ENCODE measurements at places on chromosomes 4 and X.
A peak's percentile ranks its signal among the peaks of the same experiment; 100 is the strongest.

GRCh38 chr4:5678977-5679376, 29.4 kb downstream of the EVC2 start:
- no peak for DNase-seq

DNA sequence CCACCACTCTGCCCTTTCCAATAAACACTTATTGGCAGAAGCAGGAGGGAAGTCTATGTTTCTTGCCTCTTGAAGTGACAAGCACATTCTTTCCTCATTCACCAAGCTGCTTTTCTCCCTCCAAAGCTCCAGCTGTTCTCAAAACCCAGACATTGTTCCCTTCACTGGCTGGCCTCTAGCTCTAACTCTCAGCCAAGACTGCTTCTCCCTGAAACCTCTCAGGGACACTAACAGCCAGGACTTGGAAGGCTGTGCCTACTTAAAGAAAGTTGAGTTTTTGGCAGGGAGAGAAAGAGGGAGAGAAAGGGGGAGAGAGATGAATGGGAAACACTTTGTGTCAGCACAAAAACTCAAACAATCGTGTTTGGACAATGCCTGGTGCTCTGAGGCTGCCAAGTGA, 99.5 kb downstream of the COX18 start:
- no peak for DNase-seq

- no peak for DNase-seq
Measured at GRCh38 chr4:14607578-14607977, 394.7 kb upstream of the CPEB2 start.

- DNase-seq: no peak
Measured at GRCh38 chrX:71911731-71912050, 1.0 kb downstream of the NHSL2 start.

DNA sequence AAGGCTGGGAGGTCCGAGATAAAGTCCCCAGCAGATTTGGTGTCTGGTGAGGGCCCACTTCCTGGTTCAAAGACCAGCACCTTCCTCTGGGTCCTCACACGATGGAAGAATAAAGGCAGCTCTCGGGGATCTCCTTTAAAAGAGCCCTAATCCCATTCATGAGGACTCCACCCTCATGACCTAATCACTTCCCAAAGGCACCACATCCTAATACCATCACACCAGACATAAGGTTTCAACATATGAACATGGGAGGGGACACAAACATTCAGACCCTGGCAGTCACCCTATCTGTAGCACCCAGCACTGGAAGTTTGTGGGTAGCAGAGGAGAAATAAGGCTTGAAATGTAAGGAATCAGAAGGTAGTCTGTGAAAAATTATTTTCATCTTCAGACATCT, 112.9 kb upstream of the NOCT start:
- no peak for DNase-seq

GRCh38 chrX:48696301-48696908, at the start of gene SUV39H1:
Gene SUV39H1 (plus strand): TSS chrX:48696734. CDS start chrX:48696785, 51 bp downstream.
- DNase-seq: peak; percentile 71

- DNase-seq: no peak
Measured at GRCh38 chrX:136742721-136743379, 37.9 kb downstream of the ARHGEF6 start.

DNA sequence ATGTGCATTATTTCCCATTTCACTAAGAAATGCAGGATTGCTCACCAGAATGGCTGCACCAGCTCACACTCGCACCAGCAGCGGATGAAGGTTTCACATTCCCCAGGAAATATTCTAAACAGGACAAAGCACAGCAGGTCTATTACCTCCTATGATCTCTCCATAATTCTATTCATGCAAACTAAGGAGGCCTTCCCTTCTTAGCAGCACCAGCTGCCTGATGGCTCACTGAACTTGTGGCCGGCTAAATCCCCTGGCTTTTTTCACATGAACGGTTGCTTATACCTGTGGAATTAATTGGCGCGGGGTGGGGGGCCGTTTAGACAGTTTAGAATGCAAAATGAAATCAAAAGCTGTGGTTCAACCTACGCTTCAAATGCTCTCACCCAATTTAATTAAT, 73.5 kb upstream of the SRD5A3 start:
- no peak for DNase-seq

- no peak for DNase-seq
Measured at GRCh38 chr4:56803471-56803870, 18.0 kb downstream of the SPINK2 start.

GRCh38 chr4:129804461-129804981, 708.6 kb downstream of the C4orf33 start:
- no peak for DNase-seq

DNA sequence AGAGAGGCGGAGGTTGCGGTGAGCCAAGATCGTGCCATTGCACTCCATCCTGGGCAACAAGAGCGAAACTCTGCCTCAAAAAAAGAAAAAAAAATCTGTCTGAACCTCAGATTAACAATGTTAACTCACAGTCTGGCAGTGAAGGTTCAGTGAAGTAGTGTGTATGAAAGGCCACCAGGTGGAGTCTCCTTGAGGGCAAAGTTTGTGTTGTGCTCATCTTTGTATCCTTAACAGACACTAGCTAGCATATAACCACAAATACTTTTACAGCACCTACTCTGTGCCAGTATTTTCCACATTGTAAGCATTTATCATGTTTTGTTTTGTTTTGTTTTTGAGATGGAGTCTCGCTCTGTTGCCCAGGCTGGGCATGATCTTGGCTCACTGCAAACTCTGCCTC, 46.0 kb upstream of the MGST2 start:
- no peak for DNase-seq

- DNase-seq: no peak
Measured at GRCh38 chr4:86558797-86559196, 35.3 kb upstream of the PTPN13 start.

- DNase-seq: no peak
Measured at GRCh38 chr4:109658871-109659410, 44.3 kb downstream of the CASP6 start.

- no peak for DNase-seq
Measured at GRCh38 chrX:43349363-43349762, 306.7 kb upstream of the MAOA start.

- DNase-seq: no peak
Measured at GRCh38 chrX:86149119-86149518, 868 bp downstream of the DACH2 start.

- no peak for DNase-seq
Measured at GRCh38 chrX:1281521-1281920, 12.9 kb downstream of the CSF2RA start.

- DNase-seq: no peak
Measured at GRCh38 chr4:103853627-103854026, 133.8 kb upstream of the TACR3 start.

Measured in progenitor cell of endocrine pancreas (in vitro differentiated cells).